Activated T-cell treated with anti-CD3 and anti-CD28 coated beads, Interleukin-2, amount 50 U/mL, for 72 hours (primary cell): ENCODE measurements at places on chromosomes 2 and 18.

DNA sequence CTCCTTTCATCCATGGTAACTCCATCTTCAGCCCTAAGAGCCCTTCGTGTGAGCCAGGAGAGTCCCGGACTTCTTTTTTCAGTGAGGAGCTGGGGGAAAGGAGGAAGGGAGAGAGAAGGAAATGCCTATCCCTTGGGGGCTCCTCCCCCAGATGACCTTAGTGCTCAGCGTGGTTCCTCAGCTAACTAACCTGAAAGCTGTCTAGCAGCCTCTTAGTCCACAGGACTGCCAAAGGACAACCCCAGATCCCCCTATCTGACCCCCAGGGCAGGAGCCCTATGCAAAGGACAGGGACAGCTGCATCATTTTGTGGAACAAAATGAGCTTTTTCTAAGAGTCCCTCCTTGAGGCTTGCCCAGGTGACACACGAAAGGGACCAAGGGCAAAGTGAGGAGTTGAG lies 7.9 kb downstream of the SPR start:
- DNase-seq = no peak

DNA sequence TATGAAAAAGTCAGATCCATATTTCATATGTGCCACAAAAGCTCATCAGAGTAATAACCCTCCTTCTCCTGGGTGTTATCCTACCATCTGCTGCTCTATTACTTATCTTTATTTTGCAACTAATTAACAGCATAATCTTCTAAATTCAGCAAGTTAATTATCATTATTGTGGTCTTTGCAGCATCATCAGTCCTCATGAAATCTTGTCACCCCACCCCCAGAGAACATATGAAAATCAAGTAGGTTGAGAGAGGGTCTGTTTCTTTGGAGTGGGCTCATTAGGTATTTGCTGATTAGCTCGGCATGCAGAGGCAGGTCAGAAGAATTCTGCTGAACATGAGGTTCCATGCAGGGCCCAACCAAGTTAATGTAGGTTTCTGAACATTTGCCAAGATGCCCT lies 64.8 kb downstream of the ATF2 start:
- no peak for DNase-seq

GRCh38 chr2:182584462-182584861 lies 131.6 kb upstream of the DNAJC10 start:
- DNase-seq = no peak

- DNase-seq = no peak
Measured at GRCh38 chr18:39596891-39597290, 2031.3 kb upstream of the CELF4 start.
